ENCODE measurements at places on chromosomes 2 and 18.

DNA sequence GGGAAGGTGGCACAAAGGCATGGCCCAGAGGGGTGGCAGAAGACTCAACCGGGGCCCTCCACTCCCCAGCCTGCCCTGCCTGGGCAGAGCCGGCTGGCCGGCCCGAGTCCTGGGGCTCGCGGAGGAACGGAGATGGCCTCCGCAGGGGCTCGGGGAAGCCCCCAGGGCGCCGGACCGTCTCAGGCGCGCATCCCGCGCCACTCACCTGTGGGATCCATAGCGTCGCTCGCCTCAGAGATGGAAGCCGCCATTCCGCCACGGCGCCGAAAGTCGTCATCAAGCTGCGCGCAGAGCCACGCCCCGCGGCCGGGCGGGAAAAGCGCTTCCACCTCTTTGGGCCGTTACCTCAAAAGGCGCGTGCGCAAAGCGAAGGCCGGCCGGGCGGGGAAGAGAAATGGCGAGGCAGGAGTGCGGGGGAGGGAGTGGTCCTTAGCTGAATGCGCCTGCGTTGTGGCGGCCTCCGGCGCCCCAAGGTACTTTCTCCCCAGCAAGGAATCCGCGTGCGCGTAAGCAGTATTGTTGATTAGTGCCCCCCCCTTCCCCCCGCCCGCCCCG lies at the start of gene SMPD4:
SMPD4 (minus strand) TSS at position 278 of the 555 bp plus-strand sequence. CDS start 5,010 bp downstream, outside the sequence.
- peak; percentile 95 for DNase-seq

GRCh38 chr2:8229546-8229986 lies 452.3 kb upstream of the ID2 start:
- DNase-seq = no peak

DNA sequence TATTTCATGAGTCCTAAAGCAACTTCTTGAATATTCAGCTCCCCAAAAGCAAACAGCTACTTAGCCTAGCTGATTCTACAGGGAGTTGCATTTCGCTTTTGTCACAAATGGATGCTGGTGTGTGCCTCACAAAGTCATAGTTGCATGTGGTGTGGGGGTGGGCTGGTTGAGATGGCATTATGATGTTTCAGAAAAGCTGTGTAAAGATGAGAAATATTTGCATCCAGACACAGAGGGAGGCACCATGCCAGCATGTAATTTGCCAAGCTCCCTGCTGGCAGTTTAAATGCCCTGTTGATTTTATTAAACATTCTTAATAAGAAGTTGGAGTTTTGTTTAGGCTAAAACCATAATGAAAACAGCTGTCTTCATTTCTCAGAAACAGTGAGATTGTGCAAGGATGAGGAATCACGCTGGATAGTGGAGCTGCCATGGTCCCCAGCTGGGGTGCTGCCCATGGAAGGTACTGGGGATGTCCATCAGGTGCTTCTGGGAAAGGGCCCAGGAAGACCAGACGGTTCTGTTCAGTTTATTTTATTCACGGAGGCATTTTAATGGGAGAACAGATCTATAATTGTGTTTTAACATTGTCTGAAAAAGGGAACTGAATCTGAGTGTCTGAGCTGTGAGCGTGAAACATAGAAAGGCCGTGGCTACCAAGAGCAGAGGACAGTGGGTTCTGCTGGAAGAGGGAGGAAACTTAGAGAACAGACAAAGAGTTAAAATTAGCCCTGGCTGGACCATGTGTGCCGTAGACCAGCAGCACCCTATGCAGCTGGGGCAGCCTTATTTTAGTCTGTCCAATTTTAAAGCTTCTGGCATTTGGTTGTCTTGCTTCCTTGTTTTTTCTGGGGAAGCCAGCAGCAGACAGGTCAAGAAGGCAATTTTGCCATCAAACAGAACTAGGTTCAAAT lies 177.1 kb downstream of the FAM210A start:
- DNase-seq = no peak

- no peak for DNase-seq
Measured at GRCh38 chr2:137249463-137250130, 484.3 kb downstream of the THSD7B start.

DNA sequence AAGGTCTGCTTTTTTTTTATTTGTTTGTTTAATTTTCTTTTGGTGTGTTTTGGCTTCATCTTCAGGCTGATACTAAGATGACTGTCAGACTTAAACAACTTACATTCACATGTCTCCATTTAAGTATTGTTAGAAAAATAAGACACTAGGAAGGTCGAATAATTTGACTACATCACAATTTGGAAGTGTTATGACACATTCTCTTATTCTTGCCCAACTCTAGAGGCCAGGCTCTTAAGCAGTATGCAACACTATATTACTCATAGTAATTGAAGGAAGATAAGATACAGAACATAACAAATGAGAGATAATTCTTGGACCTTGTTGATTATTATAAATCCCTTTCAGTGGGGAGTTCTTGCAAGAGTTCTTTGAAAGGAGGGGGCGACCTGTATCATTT lies 295.3 kb upstream of the COL3A1 start:
- no peak for DNase-seq

- no peak for DNase-seq
Measured at GRCh38 chr2:56009758-56010458, 86.3 kb upstream of the EFEMP1 start.

DNA sequence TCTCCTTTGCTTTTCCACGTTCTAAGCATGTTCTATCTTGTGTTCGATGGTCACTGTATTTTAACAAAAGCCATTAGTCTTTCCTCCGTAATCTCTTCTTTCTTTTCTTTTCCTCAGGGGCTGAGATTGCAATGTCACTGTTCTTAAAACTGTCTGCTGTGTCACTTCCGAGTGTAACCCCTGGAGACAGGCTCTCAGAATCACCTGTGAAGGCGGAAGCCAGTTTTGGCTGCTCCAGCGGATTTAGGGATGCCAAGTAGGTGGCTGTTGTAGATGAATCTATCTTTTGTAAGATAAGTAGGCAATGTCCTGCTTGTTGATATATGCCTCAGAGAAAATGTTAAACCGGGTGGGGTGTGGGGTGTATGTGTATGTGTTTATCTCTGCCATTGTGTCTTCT lies 94.7 kb upstream of the L3MBTL4 start:
- no peak for DNase-seq

GRCh38 chr2:238938401-238939055 lies 90.6 kb downstream of the TWIST2 start:
- DNase-seq = no peak

- DNase-seq = no peak
Measured at GRCh38 chr2:38438883-38439612, 62.0 kb upstream of the ATL2 start.

- DNase-seq = no peak
Measured at GRCh38 chr2:158004126-158004764, 97.4 kb upstream of the UPP2 start.

DNA sequence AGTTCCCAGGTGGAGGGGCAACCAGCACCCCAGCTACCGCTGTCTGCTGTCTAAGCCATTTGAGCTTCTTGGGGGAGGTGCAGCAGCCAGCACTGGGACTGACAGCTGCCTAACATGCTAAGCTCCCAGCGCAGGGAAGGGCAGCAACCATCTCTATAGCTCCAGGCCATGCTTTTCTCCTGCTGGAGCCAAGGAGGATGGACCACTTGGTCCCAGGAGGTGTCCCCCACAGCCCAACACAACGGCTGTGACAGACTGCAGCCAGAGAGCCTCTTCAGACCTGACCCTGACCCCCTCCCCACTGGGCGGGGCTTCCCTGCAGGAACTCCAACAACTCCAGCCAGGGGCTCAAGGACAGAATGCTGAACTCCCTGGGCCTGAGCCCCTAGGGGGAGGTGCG lies 370.6 kb upstream of the REG3G start:
- no peak for DNase-seq

- DNase-seq = no peak
Measured at GRCh38 chr2:162912787-162913186, 74.2 kb upstream of the KCNH7 start.

DNA sequence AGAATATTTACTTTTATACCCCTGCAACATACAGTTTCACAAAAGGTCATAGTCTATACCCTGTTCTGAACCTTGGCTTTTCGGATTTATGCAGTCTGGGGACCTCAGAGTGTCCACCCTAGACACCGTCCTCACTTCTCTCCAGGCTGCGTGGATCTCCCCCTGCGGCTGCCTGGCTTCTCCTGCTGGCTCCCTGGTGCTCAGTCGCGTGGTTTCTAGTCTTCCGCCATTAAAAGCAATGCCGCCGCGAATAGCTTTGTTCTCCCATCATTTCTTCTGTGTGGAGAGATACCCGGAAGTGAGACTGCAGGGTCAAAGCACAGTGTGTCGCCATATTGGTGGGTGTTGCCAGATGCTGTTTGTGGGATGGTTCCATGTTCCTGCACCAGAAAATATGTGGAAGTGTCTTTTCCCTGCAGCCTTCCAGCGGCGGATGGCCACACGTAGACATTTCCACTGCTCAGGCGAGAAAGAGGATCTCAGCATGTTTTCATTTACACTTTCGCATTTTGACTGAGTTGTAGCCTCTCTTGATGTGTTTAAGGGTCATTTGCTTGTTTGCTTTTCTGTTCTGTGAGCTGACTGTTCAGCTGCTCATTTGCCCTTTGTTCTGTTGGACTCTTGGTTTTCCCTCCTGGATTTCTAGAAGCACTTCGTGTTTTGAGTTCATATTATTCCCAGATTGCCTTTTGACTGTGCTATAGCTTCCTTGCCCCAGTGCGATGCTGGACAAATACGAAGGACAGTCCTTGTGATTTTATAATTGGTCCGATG lies 22.9 kb upstream of the ASB1 start:
- DNase-seq = no peak

DNA sequence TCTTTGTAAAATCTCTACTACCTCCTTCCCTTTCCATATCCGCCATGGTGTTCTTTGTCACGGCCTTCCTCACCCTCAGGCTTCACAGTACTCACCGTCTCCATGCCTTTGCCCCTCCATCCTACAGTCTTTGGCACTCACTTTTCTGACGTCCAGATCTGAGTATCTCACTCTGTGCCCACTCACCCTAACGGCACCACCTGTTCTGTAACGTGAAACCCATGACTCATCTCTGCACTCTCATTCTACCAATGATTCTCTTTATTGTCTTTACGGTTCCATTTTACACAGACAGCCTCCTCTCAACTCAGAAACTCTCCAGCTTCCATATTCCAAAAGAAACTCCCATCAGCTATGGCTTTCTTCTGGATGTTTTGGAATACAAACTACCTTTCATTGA lies 56.7 kb downstream of the NETO1 start:
- no peak for DNase-seq

- no peak for DNase-seq
Measured at GRCh38 chr18:23135550-23136325, 453 bp downstream of the CABLES1 start.

DNA sequence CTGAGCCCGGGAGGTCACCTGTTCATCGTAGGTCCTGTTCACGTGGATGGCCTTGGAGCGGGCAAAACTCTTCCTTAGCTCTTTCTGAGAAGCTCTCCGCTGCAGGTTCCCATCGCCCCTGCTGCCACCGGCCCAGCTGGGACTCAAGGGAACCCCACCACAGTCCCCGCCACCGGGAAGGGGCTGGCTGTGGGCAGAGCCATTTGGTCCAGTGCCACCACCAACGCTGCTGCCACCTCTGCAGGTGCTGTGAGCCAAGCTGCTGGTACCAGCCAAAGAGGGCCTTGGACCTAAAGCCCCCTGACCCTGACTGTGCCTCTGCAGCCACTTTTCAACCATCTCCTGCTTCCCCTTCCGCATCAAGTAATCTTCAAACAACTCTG lies 586 bp downstream of the PDE11A start:
- no peak for DNase-seq

- no peak for DNase-seq
Measured at GRCh38 chr2:239897596-239898235, 127.4 kb downstream of the NDUFA10 start.

- DNase-seq = no peak
Measured at GRCh38 chr2:72813841-72814240, 12.0 kb downstream of the EXOC6B start.

GRCh38 chr2:29492701-29493100 lies 377.5 kb downstream of the CLIP4 start:
- no peak for DNase-seq

All from C1 segment of cervical spinal cord (tissue), 14 donors.